ENCODE measurements at places on chromosomes 2 and 18.

DNA sequence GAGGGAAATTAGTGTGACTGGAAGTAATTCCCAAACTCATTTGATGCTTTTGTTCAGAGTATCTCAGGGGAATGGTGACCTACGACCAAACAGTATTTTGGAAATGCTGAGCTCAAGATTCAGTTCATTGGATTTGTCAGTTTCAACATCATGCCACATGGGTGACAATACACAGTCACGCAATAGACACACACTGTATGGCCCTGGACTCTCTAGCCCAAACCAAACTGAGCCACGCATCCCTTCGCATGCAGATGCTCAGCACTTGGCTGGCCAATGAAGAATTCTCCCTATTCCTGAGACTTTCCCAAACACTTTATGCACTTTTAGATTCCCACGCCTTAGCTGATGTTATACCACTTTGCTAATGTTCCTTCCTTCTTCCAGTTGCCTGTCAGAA, 10.0 kb downstream of the PDE1A start:
- no peak for DNase-seq

DNA sequence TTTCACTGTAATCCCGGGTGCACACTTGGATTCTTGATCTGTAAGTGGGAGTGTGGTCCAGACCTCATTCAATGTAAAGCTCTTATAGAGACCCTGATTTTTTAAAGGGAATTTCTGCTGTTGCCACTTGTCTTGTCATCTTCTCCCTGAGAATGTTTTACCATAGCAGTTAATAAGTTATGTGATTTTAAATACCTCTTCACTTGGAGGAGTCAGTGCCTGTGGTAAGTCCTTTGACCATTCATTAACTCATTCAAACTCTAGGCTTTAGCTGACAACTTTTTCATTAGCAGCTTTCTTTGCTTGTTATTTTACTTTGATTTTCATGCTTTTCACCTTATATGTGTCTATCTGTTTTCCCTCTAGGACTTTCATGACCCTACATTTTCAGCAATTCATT, 51.3 kb downstream of the FMNL2 start:
- no peak for DNase-seq

DNA sequence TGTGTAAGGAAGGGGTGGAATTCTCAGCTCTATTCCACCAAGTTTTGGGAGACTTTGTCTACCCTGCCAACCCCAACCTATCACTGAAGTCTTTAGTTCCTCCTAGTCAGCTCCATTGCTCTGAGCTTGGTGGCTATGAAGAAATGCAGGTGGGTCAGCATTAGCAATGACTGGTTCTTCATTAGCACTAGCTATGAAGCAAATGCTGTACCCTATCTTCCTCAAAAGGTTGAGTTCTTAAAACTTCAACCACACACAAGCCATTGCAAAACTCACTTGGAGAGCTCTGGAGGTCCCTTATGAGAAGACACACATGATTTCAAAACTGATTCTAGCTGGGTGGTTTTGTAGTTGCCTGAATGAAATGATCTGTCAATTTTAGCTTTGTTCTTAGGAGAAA, 193.8 kb downstream of the IKZF2 start:
- DNase-seq, result no peak

GRCh38 chr18:43819397-43819796, 542.1 kb upstream of the SYT4 start:
- DNase-seq, result peak; percentile 13

GRCh38 chr2:3505771-3506170, 13.6 kb downstream of the ADI1 start:
- DNase-seq, result no peak

All from NCI-H1092 treated with DMSO at 0.1 percent for 48 hours (cell line).